ENCODE measurements at places on chromosomes 11 and 22. TPM values are rescaled to one million over a fixed set of nuclear protein-coding genes. Genes with fewer than 3 reads are reported as not detected.

The RAG1 gene
- total RNA-seq: 1.0 TPM

The C11orf87 gene
- not detected for total RNA-seq

The SYT12 gene
- under 0.01 TPM for total RNA-seq

The BLID gene
- total RNA-seq: 0.39 TPM

The GLB1L2 gene
- 0.39 TPM for total RNA-seq

The TNNT3 gene
- not detected for total RNA-seq

The OVCH2 gene
- total RNA-seq: not detected

The SLC22A8 gene
- total RNA-seq: not detected

The AGBL2 gene
- total RNA-seq: 0.38 TPM

The CRYAB gene
- 0.13 TPM for total RNA-seq

The C11orf91 gene
- not detected for total RNA-seq

The P2RY2 gene
- 0.64 TPM for total RNA-seq

The MMP11 gene
- 6.8 TPM for total RNA-seq

DNA sequence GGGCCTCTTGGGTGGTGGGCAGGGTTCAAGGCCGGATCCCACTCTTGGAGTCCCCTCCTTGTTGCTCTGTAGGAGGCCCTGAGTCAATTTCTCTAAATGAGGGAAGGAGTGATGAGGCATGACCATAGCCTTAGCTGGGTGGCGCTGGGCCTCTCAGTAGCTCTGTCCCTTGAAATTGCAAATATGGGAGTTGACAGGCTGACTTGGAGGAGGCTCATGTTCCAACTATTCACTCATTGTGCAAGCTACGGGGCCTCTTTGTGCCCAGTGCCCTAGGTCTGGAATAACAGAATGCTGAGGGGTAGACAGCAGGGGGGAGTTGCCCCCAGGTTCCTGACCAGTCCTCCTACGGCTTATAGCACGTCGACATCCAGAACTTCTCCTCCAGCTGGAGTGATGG is 8.0 kb downstream of the SELENOM start:
- no peak for DNase-seq

- no peak for DNase-seq
Observed at GRCh38 chr11:70532066-70532440, 133.7 kb downstream of the CTTN start.

DNA sequence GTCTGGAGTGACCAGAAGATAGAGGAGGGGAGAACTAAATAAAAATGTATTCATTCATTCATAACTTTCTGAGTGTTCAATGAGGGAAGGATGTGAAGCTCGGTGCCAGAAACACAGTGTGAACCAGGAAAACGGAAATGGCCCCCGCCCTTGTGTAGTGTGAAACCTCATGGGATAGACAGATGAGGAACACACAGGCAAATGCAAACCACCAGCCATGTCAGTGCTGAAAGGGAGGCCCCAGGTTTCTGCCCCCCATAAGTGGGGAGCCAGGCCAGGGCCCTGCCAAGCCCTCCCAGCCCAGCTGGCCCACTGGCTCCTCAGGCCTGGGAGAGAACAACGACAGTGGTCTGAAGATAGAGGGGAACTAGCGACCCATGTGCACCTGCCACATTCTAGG is 30.5 kb downstream of the LARGE1 start:
- no peak for DNase-seq

- no peak for DNase-seq
Observed at GRCh38 chr11:38972220-38972619, 2374.2 kb upstream of the RAG2 start.

GRCh38 chr11:59206635-59207034 is 6.1 kb downstream of the MPEG1 start:
- peak; percentile 61 for DNase-seq

GRCh38 chr11:76169473-76169896 is 36.8 kb downstream of the WNT11 start:
- DNase-seq: no peak

DNA sequence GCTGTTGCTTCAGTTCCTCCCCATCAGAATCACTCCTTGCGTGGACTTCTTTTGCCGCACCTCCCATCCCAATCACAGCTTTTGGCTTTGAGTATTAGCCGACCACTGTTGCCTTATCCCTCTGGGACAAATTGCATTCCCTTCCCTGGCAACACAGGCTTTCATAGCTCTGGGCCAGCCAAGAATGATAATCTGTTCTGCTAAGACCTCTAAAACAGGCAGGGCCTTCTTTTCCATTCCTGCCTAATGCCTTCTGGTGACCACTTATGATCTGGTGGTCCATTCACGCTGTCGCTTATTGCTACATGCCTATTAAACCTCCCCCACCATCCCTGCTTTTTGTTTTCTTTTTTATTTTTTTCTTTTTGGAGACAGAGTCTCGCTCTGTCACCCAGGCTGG is 9.6 kb downstream of the SEC14L2 start:
- no peak for DNase-seq

- DNase-seq: no peak
Observed at GRCh38 chr22:17767233-17768065, 6.8 kb downstream of the BID start.

- no peak for DNase-seq
Observed at GRCh38 chr11:57278721-57279095, 41.7 kb upstream of the APLNR start.

GRCh38 chr11:40597546-40598113 is 861.8 kb downstream of the LRRC4C start:
- no peak for DNase-seq

DNA sequence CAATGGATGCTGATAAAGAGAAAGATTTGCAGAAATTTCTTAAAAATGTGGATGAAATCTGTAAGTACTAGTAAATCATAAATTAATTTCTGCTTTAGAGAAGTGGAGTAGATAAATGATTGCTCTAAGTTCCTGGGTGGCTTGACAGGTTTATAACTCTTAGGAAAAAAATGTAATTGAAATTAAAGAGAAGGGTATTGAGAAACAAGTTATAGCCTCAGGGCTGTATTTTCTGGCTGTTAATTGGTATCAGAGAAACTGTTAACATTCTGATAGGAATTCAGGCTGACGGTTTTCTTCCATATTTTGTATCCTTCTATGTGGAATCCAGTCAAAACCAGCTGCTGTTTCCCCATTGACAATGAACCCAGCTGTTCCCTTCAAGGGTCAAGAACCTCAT is 1.9 kb downstream of the TTC12 start:
- no peak for DNase-seq

- no peak for DNase-seq
Observed at GRCh38 chr11:134276396-134277182, 410 bp downstream of the GLB1L3 start.

GRCh38 chr22:50276143-50276542 is 6.0 kb upstream of the MAPK11 start:
- peak; percentile 69 for DNase-seq

DNA sequence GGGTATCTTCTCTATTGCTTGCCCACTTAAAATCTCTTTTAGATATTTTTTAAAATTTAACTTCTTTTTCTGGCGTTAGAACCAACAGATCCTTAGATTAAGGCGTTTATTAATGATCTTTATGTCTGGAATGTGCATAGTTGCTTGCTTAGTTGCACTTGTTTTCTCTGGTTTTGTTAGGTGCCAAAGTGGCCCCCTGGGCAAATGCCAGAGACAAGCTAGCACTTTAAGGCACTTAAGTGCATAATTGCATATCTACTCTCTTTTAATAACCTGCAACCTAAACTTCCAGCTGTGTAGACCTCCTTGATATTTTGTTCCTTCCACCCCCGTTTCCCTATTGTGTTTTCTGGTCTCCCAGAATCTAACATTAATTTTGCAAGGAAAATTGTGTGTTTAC is 3.3 kb downstream of the RBM4 start:
- no peak for DNase-seq

DNA sequence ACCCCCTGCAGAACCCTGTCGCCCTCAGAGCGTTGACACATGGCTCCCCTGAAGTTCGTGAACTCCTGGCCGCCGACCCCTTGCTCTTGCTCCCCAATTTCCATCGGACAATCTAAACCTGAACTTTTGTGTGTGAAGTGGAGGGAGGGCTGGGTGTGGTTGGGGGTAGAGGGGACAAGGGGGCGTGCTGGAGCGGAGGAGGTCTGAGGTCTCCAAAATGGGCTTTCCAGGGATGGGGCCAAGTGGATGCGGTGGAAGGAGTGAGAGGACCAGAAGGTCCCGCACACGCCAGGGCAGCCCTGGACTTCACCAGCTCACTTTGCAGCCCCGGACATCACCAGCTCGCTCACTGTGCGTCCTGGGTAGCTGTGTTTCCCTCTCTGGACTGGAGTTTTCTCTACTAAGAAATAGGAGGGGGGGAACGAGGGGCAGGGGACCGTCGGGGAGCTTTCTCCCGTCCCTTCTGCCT is 18.6 kb downstream of the CREB3L1 start:
- DNase-seq: no peak

DNA sequence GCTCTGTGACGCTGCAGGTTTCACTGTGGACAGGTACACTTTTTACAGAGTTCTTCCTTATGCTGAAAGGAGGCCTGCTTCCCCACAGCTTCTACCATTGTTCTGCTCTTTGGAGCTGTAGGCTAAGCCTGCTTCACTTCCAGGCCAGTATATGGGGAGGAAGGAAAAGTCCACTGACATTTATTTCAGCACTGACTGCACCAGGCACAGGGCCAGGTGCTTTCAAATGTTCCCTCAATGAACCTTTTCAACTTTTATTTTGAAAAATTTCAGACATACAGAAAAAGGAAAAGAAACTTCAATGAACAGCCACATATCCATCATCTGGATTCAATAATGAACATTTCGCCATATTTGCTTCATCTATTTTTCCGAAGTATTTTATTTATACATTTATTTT is 22.0 kb downstream of the POU2F3 start:
- no peak for DNase-seq

GRCh38 chr22:45882881-45883810 is 93.8 kb downstream of the WNT7B start:
- DNase-seq: no peak

DNA sequence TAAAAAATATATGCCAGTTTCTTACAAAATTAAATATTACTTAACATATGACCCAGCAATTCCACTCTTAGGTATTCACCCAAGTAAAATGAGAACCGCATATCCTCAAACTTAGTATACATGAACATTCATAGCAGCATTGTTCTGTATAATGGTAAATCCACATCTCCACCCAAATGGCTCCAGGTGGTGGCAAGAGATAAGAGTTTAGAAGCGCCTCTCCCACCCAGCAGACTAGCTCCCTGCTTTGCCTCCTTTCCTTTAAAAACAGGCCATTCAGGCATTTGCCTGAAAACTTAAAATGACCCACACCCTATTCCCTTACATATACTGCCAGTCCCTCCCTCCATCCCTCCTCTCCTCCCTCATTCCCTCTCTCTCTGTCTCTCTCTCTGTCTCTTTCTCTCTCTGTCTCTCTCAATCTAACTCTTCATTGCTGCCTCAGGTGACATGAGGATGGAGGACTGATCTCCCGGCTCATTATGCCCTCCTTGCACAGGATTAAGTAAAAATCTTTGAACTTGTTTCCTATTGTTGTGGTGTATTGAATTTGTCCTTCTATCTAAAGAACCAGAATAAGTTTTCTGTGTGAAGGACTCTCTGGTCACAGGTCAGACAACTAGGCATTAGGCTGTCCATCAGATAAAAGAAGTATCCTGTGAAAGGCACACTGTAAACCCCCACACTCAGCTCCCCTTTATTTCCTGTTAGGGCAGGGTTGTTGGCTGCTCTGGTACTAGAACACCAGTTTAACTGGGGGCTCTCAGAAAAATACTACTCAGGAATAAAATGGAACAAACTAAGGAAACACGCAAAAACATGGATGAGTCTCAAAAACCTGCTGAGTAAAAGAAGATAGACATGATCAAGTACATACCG is 48.3 kb downstream of the RRP8 start:
- no peak for DNase-seq

- no peak for DNase-seq
Observed at GRCh38 chr11:70581991-70582885, 183.9 kb downstream of the CTTN start.

GRCh38 chr22:42062506-42063170 is 8.0 kb downstream of the NAGA start:
- no peak for DNase-seq

DNA sequence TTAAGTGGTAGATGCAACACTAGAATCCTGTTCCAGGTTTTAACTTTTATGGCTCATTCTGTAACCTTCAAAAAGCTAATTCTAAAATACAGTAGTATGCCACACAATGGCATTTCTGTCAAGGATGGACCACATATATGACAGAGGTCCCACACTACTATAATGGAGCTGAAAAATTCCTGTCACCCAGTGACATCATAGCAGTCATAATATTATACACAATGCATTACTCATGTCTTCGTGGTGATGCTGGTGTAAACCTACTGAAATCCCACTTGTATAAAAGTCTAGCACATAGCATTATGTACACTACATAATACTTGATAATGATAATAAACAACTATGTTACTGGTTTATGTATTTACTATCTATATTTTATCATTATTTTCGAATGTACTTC is 12.1 kb downstream of the TYR start:
- DNase-seq: no peak

DNA sequence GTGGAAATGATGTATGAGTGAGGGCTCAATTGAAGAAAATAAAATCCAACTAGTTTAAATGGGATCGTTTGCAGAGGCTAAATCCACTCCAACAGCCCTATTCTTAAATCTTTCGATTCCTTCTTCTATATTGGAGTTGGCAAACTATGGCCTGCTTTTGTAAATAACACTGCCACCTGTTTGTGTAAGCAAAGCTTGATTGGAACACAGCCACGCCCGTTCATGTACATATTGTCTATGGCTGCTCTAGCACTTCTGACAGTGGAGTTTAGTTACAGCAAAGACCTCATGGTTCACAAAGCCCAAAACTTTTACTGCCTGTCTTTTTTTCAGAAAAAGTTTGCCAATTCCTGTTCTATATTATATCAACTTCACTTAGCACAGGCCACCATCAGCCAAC is 40.6 kb upstream of the RCN1 start:
- DNase-seq: no peak

DNA sequence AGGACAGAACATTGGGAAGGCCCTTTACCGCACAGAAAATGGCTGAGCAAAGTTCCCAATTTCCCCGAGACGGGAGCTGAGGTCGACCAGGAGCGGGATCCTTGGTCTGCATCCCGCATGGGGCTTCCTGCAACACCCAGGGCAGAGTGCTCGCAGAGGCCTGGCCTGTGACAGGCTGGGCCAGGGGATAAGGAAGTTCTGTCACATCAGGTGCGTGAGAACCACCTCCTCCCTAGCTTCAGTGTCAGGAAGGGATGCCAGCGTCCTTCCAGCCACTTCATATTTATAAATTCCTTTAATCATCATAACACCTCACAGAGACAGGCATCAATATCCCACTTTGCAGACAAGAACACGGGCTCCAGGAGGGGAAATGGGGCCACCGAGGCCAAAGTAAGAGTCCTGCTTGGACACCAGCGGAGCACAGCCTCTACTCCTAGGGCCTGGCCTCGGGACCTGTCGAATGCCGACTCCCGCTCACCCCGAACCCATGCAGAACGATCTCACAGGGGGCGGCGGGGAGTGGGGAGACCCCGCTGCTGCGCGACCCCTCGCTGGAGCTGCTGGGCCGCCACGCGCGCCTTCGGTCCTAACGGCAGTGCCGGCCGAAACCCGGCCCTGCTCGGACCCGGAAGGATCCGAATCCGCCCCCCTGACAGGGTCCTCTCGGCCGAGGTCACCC is 532 bp downstream of the BET1L start:
- DNase-seq: peak; percentile 46
